ENCODE measurements at places on chromosomes 3 and 15.

- DNase-seq: no peak
These were observed 26.7 kb downstream of the ISL2 start for GRCh38 chr15:76363251-76363650.

DNA sequence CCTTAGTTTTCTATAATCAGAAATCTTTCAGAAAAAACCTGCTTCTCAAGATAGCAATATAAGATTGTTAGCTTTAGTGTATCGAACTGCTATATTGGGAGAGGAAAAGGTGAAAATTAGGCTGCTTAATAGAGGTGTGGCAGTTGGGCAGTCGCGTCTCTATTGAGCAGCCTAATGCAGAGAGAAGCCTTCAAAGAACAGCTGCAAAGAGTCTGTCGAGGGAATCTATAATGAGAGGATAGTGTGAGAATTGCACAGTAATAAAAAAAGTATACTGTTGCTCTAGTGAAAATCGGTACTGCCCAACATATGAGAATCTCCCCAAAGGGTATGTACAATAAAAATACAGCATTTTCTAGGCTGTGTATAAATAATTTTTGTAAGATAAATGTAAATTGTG lies 184.4 kb downstream of the TCF12 start:
- DNase-seq: no peak

DNA sequence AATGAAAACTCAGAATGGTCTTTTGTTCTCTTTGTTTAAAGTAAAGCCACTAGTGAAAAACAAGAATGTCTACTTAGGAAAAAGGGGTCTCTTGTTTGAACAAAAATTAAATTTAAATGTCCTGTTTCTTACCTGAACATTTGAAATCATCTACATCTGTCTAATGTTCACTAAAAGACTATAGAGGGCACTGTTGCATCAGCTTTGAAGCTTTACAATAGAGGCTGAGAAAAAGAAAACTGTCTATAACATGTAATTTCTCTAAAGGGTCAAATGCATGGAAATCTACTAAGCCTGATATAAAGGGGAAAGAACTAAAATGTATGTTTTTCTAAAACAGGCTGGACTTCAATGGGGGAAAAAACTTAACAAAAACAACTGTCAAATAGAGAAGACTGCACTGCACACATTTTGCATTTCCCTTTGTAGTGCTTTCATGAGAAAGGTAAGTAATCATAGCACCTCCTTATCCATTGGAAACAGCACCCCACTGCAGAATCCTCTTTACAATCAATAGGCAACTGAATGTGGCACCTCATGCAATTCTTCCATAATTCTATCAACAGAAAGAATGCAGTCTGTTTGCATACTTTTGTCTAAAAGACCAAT lies 26.3 kb downstream of the DPH6 start:
- peak; percentile 55 for DNase-seq

GRCh38 chr3:183264268-183264667 lies 11.2 kb downstream of the B3GNT5 start:
- no peak for DNase-seq

- DNase-seq: no peak
These were observed 131.4 kb downstream of the NSMCE3 start for GRCh38 chr15:29138260-29138659.

Data from stimulated activated naive CD4-positive, alpha-beta T cell (primary cell).